ENCODE measurements at places on chromosomes 12 and 14. TPM values are rescaled to one million over a fixed set of nuclear protein-coding genes. Genes with fewer than 3 reads are reported as not detected.
A peak's percentile ranks its signal among the peaks of the same experiment; 100 is the strongest.

GRCh38 chr12:18467620-18468245 lies 206.4 kb downstream of the PIK3C2G start:
- no peak overlapping the region for H3K27ac ChIP-seq
- no peaks in the 10 kb centered on the region for H3K36me3 ChIP-seq
- H3K4me1 ChIP-seq: no peaks in the 10 kb centered on the region
- no peaks in the 10 kb centered on the region for H3K27me3 ChIP-seq
- DNase-seq: no peak

DNA sequence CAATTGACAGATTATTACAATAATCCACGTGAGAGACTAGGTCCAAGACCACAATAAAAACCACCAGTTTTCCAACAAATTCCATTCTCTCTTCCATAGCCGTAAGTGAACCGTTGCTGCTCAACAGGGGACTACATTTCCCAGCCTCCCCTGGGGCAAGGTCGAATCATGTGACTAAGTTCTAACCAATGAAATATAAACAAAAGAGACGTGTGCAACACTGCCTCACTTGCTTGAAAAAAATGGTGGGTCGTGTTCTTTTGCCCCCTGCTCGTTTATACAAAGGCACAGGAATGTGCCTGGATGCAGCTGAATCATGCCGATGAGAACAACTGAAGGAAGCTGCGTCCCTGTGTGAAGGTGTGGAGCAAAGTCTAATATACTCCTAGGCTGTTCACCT lies 51.1 kb downstream of the HSPB8 start:
- DNase-seq: peak; percentile 9
- no peaks in the 10 kb centered on the region for H3K4me1 ChIP-seq
- no peak overlapping the region for H3K27ac ChIP-seq
- H3K36me3 ChIP-seq: no peaks in the 10 kb centered on the region
- no peak overlapping the region for H3K4me3 ChIP-seq

DNA sequence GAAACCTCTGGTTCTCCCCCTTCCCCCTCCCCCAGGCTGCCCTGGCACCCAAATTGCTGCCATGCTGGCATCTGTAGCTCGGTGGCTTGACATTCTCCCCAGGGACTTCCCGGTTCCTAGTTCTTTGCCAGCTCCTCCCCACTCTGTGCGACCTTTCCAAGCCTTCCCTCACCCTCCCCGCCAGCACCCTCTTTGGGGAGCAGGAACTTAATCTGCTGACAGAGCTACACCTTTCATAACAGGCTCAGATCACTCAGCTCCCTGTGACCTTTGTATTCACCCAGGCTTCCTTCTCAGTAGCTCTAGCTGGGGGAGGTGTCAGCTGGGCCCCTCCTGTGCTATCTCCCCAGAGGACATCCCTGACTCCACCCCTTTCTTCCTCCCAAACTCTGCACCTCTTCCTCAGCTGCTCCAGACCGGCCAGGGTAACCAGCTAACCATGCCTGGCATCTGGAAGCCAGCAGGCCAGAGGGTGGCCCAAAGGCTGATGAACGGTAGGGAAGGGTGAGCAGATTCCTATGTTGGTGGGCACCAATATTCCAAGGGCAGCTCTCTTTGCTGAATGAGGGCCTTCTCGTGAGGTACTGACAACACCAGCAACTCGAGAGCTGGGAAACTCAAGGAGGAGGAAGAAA lies 1.8 kb upstream of the COX14 start:
- peaks cover 4% of the 10 kb centered on the region for H3K36me3 ChIP-seq
- H3K27ac ChIP-seq: peak overlapping the region; percentile 76
- peaks cover 24% of the 10 kb centered on the region for H3K4me1 ChIP-seq
- peak; percentile 33 for DNase-seq
- no peaks in the 10 kb centered on the region for H3K27me3 ChIP-seq

DNA sequence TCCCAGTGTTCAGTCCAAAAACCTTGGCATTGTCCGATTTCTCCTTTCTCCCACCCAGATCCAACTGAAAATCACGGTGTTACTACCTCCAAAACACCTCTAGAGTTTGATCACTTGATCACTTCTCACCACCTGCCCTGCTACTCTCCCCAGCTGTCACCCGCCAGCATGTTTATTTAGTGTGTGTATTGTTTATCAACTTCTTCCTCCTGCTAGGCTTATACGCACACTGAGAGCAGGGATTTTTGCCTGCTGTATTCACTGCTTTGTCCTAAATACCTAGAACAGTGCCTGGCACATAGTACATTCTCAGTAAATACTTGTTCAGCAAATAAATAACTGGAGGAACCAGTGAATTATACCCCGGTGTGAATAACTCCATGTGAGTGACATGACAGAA lies 5.0 kb downstream of the BDKRB1 start:
- no peaks in the 10 kb centered on the region for H3K36me3 ChIP-seq
- H3K4me1 ChIP-seq: no peaks in the 10 kb centered on the region
- H3K27ac ChIP-seq: no peak overlapping the region

DNA sequence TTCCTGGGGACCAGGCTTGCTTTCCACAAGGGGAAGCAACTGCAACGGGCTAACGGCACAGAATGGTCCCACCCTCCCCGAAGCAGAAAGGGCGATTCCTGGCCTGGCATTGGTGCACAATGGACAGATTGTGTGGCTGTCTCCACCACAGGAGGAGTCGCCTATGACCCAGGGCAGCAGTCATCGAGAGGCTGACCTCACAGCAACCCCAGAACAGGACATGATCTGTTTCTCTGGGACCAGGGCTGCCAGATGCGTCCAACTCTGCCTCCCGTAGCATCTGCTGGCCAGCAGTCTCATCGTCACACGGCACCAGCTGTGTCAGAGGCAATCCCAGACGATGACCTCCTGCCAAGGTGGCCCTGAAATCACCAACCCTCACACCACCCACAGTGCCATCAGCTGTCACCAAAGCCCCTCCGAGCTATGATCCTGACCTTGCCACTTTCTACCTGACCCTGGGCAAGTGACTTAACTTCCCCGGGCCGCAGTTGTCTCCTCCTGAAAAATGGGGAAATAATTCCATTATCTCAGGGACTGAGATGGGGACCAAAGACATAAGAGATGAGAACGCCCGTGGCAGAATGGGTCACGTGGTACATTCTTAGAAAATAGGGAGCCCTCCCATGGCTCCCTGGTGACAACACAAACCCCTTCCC lies 86.7 kb downstream of the CHGA start:
- H3K27ac ChIP-seq: no peak overlapping the region
- no peak overlapping the region for H3K4me3 ChIP-seq
- no peak for DNase-seq
- H3K27me3 ChIP-seq: no peaks in the 10 kb centered on the region
- H3K4me1 ChIP-seq: peaks cover 11% of the 10 kb centered on the region

- peak; percentile 62 for DNase-seq
- peaks cover 4% of the 10 kb centered on the region for H3K4me1 ChIP-seq
- H3K36me3 ChIP-seq: no peaks in the 10 kb centered on the region
- peaks cover 39% of the 10 kb centered on the region for H3K27me3 ChIP-seq
- no peak within 1 kb of the TSS for H3K27ac ChIP-seq
Measured at GRCh38 chr12:130162267-130162666, at the start of gene FZD10. FZD10 (plus strand) TSS chr12:130162464; CDS start chr12:130162943, 479 bp downstream.

- H3K4me1 ChIP-seq: no peaks in the 10 kb centered on the region
- H3K36me3 ChIP-seq: no peaks in the 10 kb centered on the region
- no peaks in the 10 kb centered on the region for H3K27me3 ChIP-seq
- DNase-seq: no peak
Measured at GRCh38 chr12:126685636-126686035, 1581.3 kb upstream of the TMEM132C start.

GRCh38 chr12:1618489-1618888 lies 10.5 kb upstream of the WNT5B start:
- H3K27ac ChIP-seq: no peak overlapping the region
- no peak overlapping the region for H3K4me3 ChIP-seq
- peaks cover 21% of the 10 kb centered on the region for H3K4me1 ChIP-seq
- no peaks in the 10 kb centered on the region for H3K36me3 ChIP-seq
- DNase-seq: no peak

DNA sequence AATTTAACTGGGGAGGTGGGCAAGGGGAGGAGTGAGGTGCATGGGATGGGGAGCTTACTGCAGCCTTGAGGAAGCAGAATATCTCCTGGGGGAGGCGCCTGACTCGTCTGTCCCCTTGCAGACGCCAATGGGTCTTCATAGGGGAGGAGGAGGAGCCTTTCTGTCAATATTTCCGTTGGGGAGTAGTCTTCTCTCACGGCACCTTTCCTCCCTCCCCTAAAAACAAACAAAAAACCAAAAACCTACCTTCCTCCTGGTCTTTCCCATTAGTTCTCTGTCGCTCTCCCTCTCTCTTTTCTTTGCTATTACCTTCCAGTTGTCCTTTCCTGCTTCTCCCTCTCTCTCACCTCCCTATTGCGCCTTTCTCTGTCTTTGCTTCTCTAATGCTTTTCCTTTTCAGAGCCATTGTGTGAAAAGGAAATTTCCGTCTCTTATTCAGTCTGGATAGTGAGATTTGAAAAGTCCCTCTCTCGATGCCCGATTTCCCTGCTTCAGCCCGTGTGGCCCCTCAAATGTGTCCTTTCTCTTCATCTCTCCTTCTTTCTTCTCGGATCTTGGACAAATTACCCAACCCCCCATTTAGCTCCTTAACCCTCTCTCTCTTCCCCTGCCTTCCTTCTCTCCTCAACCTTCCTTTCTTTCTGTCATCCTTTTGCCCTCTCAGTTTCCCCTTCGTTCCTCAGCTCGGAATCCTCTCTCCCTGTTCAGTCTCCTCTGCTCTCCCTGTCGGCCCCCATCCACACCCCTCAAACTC lies 5.9 kb downstream of the GPR84 start:
- no peaks in the 10 kb centered on the region for H3K36me3 ChIP-seq
- peaks cover 12% of the 10 kb centered on the region for H3K4me1 ChIP-seq

- H3K27me3 ChIP-seq: no peaks in the 10 kb centered on the region
- H3K4me3 ChIP-seq: no peak overlapping the region
- no peak for DNase-seq
- peak overlapping the region; percentile 79 for H3K27ac ChIP-seq
Measured at GRCh38 chr14:65846196-65846868, 433.8 kb downstream of the FUT8 start.

GRCh38 chr12:67362526-67362925 lies 93.4 kb downstream of the CAND1 start:
- H3K4me3 ChIP-seq: no peak overlapping the region
- no peaks in the 10 kb centered on the region for H3K27me3 ChIP-seq
- H3K4me1 ChIP-seq: no peaks in the 10 kb centered on the region
- no peaks in the 10 kb centered on the region for H3K36me3 ChIP-seq
- DNase-seq: no peak
- H3K27ac ChIP-seq: no peak overlapping the region

DNA sequence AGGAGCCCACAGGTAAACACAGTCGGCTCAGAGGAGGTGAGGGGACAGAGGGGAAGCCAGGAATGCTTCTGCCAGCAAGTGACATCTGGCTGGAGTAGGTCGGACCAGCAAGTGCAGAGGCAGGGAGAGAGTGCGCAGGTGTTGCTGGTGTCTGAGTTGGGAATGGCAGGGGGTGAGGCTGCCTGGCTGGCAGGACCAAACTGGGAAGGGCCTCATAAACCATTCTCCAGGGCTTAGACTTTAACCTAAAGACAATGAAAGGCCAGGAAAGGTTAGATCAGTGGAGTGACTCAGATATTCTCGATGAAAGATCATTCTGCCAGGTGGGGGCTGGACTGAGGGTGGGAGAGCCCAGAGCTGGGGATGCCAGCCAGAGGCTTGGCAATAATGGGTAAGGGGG lies 66.4 kb downstream of the ITPK1 start:
- no peaks in the 10 kb centered on the region for H3K36me3 ChIP-seq
- H3K4me1 ChIP-seq: peaks cover 3% of the 10 kb centered on the region
- H3K27me3 ChIP-seq: no peaks in the 10 kb centered on the region
- no peak overlapping the region for H3K4me3 ChIP-seq
- H3K27ac ChIP-seq: peak overlapping the region; percentile 72
- DNase-seq: no peak

DNA sequence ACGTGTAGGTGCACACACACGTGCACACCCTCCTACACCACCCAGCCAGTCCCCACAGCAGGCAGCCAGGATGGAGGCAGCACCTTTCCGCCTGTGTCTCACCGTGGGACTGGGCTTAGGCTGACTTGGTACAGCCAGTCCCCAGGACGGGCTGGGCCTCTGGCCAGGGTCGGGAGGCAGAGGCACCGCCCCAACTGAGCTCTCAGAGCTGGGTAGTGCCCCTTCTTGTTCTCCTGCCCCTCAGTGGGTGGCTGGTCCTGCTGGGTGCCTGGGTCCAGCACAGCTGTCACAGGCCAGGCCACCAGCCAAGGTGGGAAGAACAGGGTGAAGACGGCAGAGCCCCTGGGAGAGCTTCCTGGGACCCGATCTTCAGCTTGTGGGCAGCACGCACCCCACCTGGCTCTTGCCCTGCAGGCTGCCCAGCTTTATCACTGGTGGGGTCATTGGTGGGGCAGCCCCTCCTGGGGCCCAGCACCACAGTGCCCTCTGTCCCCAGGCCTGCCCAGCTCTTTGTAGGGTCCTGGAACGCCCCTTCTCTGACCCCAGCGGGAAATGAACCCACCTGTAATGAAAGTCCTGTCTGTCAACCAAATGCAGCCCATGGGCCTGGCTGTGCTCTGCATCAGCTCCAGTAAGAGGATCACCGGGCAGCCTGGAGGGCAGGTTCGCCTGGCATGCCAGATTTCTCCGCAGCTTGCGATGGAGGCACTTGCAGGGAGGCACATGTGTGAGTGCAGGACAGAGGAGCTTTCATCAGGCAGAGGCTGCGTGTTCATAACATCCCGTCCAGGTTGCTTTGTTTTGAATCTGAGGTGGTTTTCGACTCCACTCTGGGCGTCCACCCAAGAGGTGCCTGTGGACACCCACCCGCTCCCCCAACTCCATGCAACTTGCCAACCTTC lies 14.7 kb downstream of the CDCA4 start:
- no peak overlapping the region for H3K4me3 ChIP-seq
- H3K27ac ChIP-seq: no peak overlapping the region
- H3K27me3 ChIP-seq: no peaks in the 10 kb centered on the region
- DNase-seq: no peak
- H3K36me3 ChIP-seq: peaks cover 22% of the 10 kb centered on the region
- peaks cover 7% of the 10 kb centered on the region for H3K4me1 ChIP-seq

DNA sequence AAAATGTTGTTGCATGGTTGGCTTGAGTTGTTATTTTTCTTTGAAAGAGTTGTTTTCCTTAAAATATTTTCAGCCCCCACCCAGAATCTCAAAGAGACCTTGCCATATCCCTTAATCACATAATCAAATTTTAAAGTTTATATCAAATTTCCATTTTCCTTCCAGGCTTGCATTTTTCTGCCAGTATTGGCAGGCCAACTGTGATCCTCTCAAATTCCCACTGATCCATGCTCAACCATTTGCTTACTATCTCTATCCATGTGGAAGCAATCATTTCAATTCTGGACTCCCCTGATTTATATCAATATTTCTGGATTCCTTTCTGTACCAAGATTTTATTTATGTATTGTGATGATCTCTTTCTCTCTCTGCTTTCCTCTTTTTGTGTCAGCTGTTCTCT lies 64.2 kb upstream of the PYGL start:
- H3K4me3 ChIP-seq: no peak overlapping the region
- no peaks in the 10 kb centered on the region for H3K4me1 ChIP-seq
- H3K36me3 ChIP-seq: no peaks in the 10 kb centered on the region
- DNase-seq: no peak
- H3K27me3 ChIP-seq: no peaks in the 10 kb centered on the region
- H3K27ac ChIP-seq: peak overlapping the region; percentile 9

The CFAP73 gene
- total RNA-seq: 1.1 TPM

The RGS6 gene
- 0.39 TPM for total RNA-seq

The MYRFL gene
- total RNA-seq: not detected

The CLEC4A gene
- total RNA-seq: not detected

The MGAT4C gene
- total RNA-seq: not detected

The ANKS1B gene
- total RNA-seq: 0.73 TPM

The NINJ2 gene
- total RNA-seq: 3.5 TPM

The PLEKHG7 gene
- not detected for total RNA-seq

The EXOC3L4 gene
- not detected for total RNA-seq

The FGD4 gene
- total RNA-seq: not detected

The HRK gene
- not detected for total RNA-seq

The KIAA0586 gene
- total RNA-seq: 38.4 TPM

The INHBE gene
- 1.2 TPM for total RNA-seq

The FZD10 gene
- total RNA-seq: not detected

The KCNMB4 gene
- 0.94 TPM for total RNA-seq

The KLRD1 gene
- total RNA-seq: 0.05 TPM

The MUCL1 gene
- not detected for total RNA-seq

The SLC25A21 gene
- not detected for total RNA-seq
